ENCODE measurements at places on chromosomes 2 and 18.

- DNase-seq = no peak
These were observed 44.5 kb downstream of the TXNL1 start for GRCh38 chr18:56593906-56594305.

DNA sequence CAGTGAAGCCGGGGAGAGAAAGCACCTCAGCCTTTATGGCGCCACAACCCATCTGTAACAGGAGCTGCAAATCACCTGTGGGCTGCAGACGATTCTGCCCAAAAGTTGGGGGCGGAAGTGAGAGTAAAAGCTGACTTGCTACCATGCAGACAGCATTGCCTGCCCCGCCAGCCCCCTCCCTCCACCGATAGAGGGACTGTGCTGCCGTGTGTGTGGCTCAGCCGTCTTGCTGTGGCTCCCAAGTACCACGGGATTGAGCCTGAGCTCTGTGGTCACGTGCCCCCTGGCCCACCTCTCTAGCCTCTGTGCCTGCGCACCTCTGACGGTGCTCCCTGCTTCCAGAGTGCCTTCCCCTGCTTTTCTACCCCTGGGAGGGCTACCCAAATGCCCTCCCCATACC, 79.6 kb downstream of the GLI2 start:
- DNase-seq = no peak

DNA sequence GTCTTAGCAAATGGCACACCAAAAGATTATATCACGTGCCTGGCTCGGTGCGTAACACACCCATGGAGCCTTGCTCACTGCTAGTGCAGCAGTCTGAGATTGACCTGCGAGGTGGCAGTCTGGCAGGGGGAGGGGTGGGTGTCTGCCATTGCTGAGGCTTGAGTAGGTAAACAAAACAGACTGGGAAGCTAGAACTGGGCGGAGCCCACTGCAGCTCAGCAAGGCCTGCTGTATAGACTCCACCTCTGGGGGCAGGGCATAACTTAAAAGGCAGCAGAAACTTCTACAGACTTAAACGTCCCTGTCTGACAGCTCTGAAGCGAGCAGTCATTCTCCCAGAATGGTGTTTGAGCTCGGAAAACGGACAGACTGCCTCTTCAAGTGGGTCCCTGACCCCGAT, 55.9 kb upstream of the FSHR start:
- DNase-seq = no peak

GRCh38 chr2:108460345-108461037, 11.5 kb downstream of the GCC2 start:
- DNase-seq = no peak

- DNase-seq = no peak
These were observed 58.5 kb upstream of the ARHGAP15 start for GRCh38 chr2:143070704-143071103.

DNA sequence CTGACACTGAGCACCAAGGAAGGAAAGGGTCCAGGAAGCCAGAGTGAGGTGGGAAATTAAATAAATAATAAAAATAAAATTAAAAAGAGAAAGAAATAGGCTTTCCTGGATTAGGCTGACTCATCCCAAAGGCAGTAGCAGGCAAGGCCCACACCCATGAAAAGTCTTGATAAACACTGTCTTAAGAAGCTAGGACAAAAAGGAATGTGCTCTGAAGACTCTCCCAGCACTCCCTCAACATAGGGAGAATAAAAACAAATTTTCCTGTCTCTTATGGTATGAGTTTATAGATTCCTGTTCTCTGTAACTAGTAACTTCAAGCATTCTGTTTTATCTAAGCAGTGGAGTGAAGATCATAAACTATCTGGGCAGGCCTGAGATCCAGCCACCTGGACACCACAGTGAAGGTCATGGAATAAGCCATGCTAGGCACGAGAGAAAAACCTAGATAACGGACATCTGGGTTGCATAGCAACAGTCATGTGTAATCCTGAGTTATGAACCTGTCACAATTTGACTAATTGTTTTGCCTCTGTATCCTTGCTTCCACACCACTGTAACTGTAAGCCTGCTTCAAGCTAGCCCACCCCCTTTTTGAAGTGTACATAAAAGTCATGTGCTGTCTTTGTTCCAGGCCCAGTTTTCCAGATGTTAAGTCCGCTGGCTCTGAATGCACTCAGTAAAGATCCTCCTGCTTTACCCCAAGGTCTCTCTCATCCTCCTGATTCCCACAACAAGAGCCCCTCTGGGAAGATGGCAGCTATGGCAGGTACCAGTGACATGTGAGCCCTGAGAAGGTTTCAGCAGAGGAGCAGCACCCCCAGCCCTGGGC, 107.8 kb downstream of the NDUFA10 start:
- DNase-seq = no peak

DNA sequence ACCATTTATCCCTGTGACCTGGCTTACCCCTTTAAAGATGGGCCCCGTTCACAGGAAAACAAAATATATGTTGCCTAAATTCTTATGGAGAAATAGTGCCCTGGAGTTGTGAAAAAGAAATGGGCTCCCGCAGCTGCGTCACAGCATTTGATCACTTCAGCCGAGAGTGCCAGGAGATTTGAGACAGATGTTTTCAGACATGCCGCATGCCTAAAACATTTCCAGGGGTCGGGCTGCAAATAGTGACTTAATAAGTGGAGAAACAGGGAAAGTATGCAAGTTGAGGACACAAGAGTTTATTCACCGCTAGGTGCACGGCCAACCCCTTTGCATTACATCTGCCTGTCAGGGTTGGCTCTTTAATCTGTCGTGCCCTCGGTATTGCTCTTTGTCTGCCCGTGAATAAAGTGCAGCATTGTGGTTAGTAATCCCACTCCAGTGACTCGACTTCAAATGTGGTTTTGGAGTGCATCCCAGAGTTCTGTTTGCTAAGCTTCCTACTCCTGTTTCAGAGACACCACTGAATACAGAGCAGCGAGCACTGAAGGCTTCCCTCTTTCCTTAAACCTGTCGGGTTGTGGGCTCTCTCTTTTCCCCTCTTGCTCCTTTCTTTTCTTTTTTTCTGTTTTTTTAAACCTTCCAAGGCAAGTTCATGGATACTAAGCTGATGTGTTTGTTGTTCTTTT, 187.5 kb downstream of the LTBP1 start:
- no peak for DNase-seq

- peak; percentile 83 for DNase-seq
These were observed 81.1 kb downstream of the RTP5 start for GRCh38 chr2:241950413-241951315.

DNA sequence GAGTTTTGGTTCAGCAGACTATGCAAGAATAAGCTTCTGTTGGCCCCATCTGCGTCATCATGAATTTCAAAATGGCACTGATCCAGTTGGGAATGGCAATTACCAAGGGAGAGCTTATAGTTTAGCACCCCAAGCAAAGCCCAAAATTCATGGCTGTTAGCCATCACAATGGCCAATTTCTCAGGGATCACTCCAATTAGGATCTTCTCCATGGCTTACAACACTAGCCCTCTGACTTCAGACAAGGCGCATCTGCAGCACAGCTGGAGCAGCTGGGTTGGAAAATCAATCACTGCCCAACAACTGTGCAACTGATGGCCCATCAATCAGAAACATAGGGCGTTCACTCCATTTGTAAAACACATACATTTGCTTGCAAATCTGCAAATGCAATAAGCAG, 273.6 kb downstream of the SRBD1 start:
- no peak for DNase-seq

GRCh38 chr2:29881089-29881730, 40.2 kb downstream of the ALK start:
- no peak for DNase-seq

DNA sequence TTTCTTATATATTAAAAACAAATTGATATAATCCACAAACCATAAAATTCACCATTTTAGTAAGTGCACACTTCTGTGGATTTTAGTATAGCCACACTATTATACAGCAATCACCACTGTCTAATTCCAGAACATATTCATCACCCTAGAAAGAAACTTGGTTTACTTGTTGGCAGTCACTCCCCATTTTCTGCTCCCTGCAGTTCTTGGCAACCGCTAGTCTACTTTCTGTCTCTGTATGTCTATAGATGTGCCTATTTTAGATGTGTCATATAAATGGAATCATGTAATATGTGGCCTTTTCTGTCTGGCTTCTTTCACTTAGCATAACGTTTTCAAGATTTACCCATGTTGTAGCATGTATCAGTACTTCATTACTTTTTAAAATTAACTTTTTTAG, 5.7 kb downstream of the CKAP2L start:
- no peak for DNase-seq

- no peak for DNase-seq
These were observed 115.0 kb upstream of the TMEM200C start for GRCh38 chr18:6010284-6010683.

DNA sequence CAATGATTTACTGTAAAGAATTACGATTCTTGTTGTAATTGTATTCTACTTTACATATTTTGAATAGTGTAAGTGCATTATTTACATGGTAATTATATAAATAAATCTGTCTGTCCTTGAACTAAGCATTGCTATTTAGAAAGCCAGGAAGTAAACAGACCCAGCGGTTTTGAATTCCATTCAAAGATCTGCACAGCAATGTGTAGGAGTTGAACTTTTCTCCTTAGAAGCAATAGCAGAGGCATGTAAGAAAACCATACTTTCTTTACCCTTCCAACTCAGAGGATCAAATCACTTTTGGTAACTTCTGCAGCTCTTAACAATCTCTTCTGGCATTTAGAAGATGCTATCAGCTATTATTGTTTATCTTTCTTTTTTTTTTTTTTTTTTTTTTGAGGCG, 109.2 kb upstream of the VRK2 start:
- DNase-seq = no peak

DNA sequence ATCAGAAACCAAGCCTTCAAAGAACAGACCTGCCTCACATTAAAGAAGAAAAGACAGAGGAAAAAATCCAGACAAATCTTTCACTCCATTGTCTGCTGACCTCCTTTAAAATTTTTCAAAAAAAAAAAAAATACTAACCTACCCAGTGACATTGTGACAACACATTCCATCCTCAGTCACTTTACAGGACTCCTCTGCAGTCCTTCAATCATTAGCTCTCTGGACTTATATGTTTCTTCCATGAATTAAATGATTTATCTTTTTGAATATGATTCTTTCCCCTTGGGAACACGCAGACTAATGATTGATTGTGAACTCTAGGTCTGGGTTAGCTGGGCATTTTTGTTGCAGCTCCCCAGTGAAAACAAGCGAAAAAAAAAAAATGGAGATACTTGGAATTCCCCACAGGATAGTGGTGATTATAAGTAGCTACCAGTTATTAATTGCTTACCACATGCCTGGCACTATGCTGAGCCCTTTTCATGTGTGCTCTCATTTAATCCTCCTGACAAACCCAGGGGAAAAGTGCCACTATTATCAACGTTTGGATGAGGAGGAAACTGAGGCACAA, 261.3 kb upstream of the NCKAP5 start:
- no peak for DNase-seq

DNA sequence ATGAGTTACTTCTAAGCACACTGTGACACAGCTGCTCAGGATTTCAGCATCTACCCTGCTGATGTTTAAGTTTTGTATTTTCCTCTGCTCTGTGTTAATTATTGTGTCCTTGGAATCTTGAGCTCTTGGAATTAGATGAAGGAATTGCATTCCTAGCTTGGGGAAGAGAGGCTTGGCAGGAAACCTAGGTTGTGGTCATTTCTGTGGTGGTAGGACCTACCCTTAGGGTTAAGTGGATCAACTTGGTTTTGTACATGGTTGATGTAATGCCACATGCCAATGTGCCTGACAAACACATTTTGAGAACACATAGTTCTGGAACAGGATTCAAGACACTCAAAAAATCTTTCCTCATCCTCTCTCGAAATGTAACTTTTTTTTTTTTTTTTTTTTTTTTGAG, 264.5 kb upstream of the MEX3C start:
- DNase-seq = no peak

- no peak for DNase-seq
These were observed 348.0 kb downstream of the DLGAP1 start for GRCh38 chr18:4107049-4107467.

DNA sequence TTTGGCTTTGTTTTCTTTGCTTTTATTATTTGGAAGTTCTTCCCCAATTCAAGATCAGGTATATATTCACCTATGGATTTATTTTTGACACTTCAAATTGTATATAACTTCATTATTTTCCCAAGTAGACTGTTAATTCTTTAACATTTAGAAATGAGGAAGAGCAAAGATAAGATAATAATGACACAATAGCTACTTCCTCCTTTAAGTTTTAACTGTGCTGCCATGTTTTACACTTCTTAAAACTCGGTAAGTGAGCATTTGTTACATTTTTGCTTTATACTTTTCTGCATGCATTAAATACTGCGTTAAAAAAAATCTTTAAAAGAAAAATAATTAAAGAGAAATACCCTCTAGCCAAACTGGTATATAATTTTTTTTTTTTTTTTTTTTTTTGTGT, 32.5 kb downstream of the SLC66A3 start:
- no peak for DNase-seq

DNA sequence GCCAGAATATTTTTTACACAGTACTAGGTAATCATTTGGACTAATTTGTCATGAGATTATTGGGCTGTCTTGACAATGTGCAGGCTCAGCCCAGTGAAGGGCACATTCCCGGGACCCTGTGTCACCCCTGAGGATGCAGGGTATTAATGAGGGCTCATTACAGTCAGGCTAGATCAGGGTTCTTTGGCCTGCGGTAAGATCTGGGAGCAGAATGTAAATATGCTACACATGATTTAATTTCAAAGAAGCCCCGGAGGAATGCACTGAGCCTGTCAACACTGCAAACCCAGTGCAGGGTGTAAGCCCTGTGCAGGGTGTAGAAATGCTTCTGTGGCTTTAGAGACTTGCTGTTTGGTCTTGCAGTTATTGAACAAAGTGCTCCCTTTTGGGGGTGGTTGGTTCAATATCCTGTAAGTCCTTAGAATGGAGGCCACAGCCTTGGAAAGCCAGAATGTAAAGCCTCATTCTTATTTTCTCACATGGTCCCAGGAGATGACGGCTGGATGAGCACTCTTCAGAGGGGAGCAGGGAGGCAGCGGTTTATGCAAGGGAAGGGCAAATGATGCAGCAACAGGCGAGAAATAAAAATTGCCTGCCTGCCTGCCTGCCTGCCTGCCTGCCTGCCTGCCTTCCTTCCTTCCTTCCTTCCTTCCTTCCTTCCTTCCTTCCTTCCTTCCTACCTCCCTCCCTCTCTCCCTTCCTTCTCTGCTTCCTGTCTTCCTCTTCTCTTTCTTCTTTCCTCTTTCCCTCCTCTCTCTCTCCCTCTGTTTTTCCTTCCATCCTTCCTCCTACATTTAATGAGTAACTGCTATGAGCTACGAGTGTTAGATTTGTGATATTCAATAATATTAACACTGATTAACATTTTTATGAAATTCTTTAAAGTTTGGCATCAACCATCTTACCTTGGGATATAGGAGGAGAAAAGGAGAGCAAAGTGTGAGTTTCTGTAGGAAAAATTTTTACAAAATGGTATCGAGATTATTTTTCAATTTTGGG, 148.8 kb downstream of the VAPA start:
- DNase-seq = no peak

All from HEK293T (cell line).